ENCODE measurements at places on chromosomes 1 and 21.
A peak's percentile ranks its signal among the peaks of the same experiment; 100 is the strongest.

DNA sequence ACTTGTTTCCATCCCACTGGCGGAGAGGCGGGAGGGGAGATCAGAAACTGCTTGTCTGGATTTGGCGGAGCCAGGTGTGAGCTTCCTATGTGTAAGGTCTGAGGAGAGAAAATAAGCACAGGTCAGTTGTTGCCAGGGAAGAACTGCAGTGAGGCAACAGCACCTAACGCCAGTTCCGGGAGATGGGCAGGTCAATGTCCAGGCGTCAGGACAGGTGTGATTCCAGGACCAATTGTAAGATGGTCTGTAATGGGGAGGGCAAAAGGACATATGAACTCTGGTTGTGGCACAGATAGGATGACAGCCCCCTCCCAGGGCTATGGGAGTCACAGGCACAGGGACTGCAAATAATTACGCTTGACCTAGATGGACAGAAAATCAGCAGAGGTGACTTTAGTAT is 9.6 kb upstream of the KCNE1 start:
- H3K27ac ChIP-seq = no peak overlapping the region
- H3K4me1 ChIP-seq = peaks cover 35% of the 10 kb centered on the region
- no peak for DNase-seq
- no peaks in the 10 kb centered on the region for H3K27me3 ChIP-seq

DNA sequence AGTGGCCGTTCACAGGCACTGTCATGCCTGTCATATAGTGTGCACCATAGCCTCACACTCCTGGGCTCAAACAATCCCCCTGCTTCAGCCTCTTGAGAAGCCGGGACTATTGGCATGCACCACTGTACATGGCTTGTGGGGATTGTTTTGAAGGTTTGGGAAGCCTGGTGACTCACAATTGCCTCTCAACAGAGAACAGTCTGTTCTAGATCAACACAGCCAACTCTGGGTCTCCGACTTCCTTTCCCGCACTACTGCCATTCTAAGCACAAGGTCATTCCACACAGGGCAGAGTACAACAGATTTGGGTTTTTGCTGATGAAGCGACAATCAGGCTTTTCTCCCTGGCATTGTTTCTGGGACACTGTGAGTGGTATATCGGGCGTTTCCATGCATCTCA is 15.5 kb upstream of the AHCTF1 start:
- H3K36me3 ChIP-seq = no peaks in the 10 kb centered on the region
- no peak overlapping the region for H3K27ac ChIP-seq
- no peaks in the 10 kb centered on the region for H3K27me3 ChIP-seq
- no peaks in the 10 kb centered on the region for H3K4me1 ChIP-seq

- DNase-seq = no peak
- no peaks in the 10 kb centered on the region for H3K36me3 ChIP-seq
- H3K4me3 ChIP-seq = no peak overlapping the region
- H3K27ac ChIP-seq = no peak overlapping the region
- no peaks in the 10 kb centered on the region for H3K4me1 ChIP-seq
These were observed 86.4 kb downstream of the NAV1 start for GRCh38 chr1:201625226-201625761.

- H3K4me1 ChIP-seq = no peaks in the 10 kb centered on the region
- no peak overlapping the region for H3K27ac ChIP-seq
- H3K27me3 ChIP-seq = peaks cover 4% of the 10 kb centered on the region
- H3K4me3 ChIP-seq = no peak overlapping the region
These were observed 77.6 kb downstream of the SETD4 start for GRCh38 chr21:35982717-35983116.

GRCh38 chr1:223249854-223250631 is 107.0 kb upstream of the TLR5 start:
- no peaks in the 10 kb centered on the region for H3K36me3 ChIP-seq
- H3K4me3 ChIP-seq = no peak overlapping the region
- peaks cover 11% of the 10 kb centered on the region for H3K4me1 ChIP-seq
- peaks cover 3% of the 10 kb centered on the region for H3K27me3 ChIP-seq

GRCh38 chr21:30234643-30235042 is 18.7 kb upstream of the CLDN8 start:
- H3K4me3 ChIP-seq = no peak overlapping the region
- no peak for DNase-seq
- H3K36me3 ChIP-seq = no peaks in the 10 kb centered on the region
- H3K27me3 ChIP-seq = no peaks in the 10 kb centered on the region
- H3K27ac ChIP-seq = no peak overlapping the region

DNA sequence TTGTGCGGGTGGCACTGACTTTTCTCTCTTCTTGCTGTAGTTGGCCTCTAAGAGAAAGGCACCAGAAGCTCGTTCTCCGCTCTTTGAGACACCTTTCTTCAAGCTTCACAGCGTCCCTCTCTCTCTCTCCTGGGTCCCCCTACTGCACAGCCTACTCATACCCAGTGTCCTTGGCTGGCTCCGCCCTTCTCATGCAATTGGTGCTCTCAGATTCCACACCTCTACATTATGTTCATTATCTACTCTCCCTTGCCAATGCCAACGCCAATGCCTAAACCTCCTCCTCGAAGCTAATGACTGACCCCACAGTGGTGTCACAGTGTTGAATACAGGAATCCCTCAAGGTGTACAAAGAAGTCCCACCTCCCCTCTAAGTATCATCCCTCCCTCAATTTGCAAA is 4.8 kb upstream of the DNAJC28 start:
- H3K36me3 ChIP-seq = no peaks in the 10 kb centered on the region
- H3K27ac ChIP-seq = no peak overlapping the region
- DNase-seq = no peak
- H3K4me1 ChIP-seq = peaks cover 5% of the 10 kb centered on the region
- peaks cover 8% of the 10 kb centered on the region for H3K27me3 ChIP-seq

DNA sequence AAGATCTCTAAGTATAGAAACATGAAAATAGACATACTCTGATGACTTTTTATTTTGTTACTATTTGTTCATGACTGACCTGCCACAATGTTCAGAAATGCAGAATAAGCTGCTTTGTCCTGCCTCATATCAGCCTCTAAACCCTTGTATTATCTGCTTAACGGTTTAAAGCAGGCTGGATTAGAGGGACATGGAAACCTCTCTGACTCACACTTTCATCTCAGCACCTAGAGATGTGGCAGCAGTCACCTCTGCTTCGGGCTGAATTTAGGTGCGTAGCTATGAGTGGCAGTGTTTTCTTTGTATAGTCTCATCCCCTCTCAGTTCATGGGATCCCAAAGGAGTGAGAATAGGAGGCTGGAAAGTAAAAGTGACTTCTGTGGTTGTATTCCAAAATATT is 255.4 kb downstream of the RGS7 start:
- H3K27me3 ChIP-seq = no peaks in the 10 kb centered on the region
- H3K36me3 ChIP-seq = no peaks in the 10 kb centered on the region
- H3K4me3 ChIP-seq = no peak overlapping the region
- no peaks in the 10 kb centered on the region for H3K4me1 ChIP-seq
- no peak overlapping the region for H3K27ac ChIP-seq
- no peak for DNase-seq

DNA sequence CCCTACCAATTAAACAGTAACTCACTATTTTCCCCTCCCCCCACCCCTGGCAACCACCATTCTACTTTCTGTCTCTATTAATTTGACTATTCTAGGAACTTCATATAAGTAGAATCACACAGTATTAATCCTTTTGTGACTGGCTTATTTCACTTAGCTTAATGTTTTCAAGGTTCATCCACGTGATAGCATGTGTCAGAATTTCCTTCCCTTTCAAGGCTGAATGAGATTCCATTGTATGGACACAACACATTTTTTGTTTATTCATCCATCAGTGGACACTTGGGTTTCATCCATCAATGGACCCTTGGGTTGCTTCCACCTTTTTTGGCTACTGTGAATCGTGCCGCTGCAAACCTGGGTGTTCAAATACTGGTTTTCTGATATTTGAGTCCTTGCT is 41.7 kb downstream of the EIF2D start:
- peak overlapping the region; percentile 89 for H3K27ac ChIP-seq
- H3K36me3 ChIP-seq = peaks cover 69% of the 10 kb centered on the region
- no peak for DNase-seq
- peak overlapping the region; percentile 45 for H3K4me3 ChIP-seq

- no peaks in the 10 kb centered on the region for H3K4me1 ChIP-seq
- no peak overlapping the region for H3K4me3 ChIP-seq
- DNase-seq = no peak
- H3K36me3 ChIP-seq = no peaks in the 10 kb centered on the region
These were observed 6.8 kb downstream of the KCNJ10 start for GRCh38 chr1:160063176-160063575.

- H3K27me3 ChIP-seq = no peaks in the 10 kb centered on the region
- H3K27ac ChIP-seq = no peak overlapping the region
- no peak for DNase-seq
- no peaks in the 10 kb centered on the region for H3K4me1 ChIP-seq
- no peak overlapping the region for H3K4me3 ChIP-seq
- no peaks in the 10 kb centered on the region for H3K36me3 ChIP-seq
These were observed 404.3 kb downstream of the HLX start for GRCh38 chr1:221283532-221283931.

DNA sequence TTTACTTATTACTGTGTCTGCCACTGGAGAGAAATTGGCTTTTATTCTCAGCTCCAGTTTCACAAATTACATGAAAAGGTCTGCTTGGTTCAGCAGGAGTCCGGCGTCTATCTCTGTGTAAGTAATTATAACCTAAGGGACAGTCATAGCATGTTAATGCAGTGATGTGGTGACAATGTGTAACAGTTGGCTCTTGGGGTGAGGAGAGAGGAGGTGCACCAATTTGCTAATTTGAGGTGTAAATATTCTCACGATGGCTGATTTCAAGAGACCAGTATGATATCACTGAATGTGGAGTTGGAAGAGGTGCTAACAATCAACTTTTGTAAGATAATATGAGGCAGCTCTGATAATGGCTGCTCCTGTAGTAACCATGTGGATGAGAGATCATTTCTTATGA is 86.1 kb downstream of the CTH start:
- no peak overlapping the region for H3K27ac ChIP-seq
- peaks cover 9% of the 10 kb centered on the region for H3K27me3 ChIP-seq
- no peak overlapping the region for H3K4me3 ChIP-seq
- H3K36me3 ChIP-seq = no peaks in the 10 kb centered on the region
- DNase-seq = no peak

- H3K27me3 ChIP-seq = peaks cover 22% of the 10 kb centered on the region
- H3K27ac ChIP-seq = peak overlapping the region; percentile 97
- peaks cover 15% of the 10 kb centered on the region for H3K36me3 ChIP-seq
- peaks cover 44% of the 10 kb centered on the region for H3K4me1 ChIP-seq
These were observed 791 bp upstream of the STX6 start for GRCh38 chr1:181023265-181024057.

DNA sequence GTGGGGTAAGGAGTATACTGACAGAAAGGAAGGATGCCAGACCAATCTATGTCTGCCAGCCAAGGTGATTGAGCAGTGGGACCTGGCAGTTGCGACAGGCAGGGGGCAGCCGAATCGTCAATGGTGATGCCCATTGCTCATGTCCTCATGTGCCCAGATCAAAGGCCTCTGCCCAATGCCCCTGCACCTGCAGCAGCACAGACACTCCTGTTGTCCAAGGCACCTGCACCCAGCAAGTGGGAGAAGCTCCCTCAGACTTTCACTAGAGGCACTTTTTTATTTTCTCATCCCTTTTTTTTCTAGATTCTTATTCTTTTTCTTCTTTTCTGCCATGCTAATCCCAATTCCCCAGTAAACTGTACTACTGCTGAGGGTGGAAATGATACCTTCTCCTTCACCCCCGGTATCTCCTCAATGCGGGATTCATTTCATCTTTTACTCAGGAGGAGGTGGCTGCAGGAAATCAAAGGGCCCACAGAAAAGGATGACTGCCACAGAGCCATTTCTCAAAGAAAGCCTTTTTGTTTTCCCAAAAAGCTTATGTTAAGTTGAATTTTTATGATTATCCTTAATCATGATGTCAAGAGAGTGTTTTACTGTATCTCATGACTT is 332.0 kb downstream of the PAPPA2 start:
- no peaks in the 10 kb centered on the region for H3K36me3 ChIP-seq
- H3K27ac ChIP-seq = no peak overlapping the region
- H3K4me3 ChIP-seq = no peak overlapping the region
- H3K4me1 ChIP-seq = no peaks in the 10 kb centered on the region
- H3K27me3 ChIP-seq = no peaks in the 10 kb centered on the region

DNA sequence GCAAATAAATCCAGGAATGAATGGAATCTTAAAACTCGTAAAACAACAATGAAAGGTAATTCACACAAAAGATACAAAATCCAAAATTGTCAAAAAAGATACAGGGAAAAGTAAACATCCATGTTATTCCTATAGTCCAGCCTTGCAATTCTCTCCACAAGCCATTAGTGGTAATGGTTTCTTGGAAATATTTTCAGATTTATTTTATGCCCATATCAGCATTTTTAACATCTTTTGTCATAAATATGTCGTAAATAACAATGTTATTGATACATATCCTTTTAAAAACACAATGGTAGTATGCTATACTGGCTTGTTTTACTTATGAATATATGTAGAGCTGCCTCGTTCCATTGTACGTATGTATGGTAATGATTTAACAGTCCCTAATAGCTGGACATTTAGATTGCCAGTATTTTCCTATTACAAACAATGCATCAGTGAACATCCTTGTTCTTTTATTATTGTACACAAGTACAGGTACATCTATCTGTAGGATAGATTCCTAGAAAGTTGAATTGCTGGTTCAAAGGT is 30.6 kb downstream of the DNTTIP2 start:
- H3K27ac ChIP-seq = peak overlapping the region; percentile 96
- H3K27me3 ChIP-seq = peaks cover 2% of the 10 kb centered on the region
- H3K36me3 ChIP-seq = no peaks in the 10 kb centered on the region
- no peak for DNase-seq
- peak overlapping the region; percentile 91 for H3K4me3 ChIP-seq

GRCh38 chr1:194014014-194014413 is 827.6 kb upstream of the B3GALT2 start:
- DNase-seq = no peak
- H3K4me3 ChIP-seq = no peak overlapping the region
- no peaks in the 10 kb centered on the region for H3K27me3 ChIP-seq

GRCh38 chr1:105865546-105865945 is 1190.9 kb upstream of the PRMT6 start:
- H3K36me3 ChIP-seq = no peaks in the 10 kb centered on the region
- no peak overlapping the region for H3K4me3 ChIP-seq
- H3K27me3 ChIP-seq = no peaks in the 10 kb centered on the region
- DNase-seq = no peak
- H3K4me1 ChIP-seq = no peaks in the 10 kb centered on the region

DNA sequence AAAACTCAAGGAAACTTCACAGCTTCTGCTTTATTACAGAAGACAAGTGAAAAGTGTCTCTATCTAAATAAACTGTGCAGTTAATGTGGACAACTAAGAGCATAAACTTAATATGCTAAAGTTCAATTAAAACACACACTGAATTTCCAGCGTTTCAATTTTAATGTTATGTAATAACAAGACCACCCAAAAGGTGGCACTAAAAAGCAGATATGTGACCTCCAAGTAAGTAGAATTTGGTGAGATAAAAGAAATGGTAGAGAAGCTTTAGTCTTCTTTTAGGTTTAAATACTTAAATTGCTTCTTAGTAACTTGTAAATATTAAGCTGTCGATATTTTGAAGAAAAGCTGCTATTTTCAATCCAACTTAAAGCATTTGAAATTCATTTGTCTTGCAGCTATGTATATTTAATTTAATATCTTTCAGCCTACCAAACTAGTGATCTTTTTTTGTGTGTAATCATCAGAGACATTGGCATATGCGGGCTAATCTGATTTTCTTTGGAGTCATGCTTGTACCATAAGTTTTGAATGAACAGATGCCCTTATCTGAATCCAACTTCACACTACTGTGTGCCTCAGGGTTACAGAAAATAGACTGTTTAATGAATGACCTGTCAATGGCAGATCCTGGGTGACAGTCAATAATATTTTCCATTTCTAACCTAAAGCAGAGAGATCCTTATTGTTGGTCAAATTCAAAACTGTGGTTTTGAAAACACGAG is 36.5 kb upstream of the ADAMTS1 start:
- no peak overlapping the region for H3K27ac ChIP-seq
- no peak overlapping the region for H3K4me3 ChIP-seq
- no peak for DNase-seq
- H3K4me1 ChIP-seq = no peaks in the 10 kb centered on the region
